Naive thymus-derived CD4-positive, alpha-beta T cell (primary cell): ENCODE measurements at places on chromosomes 13 and 19. TPM values are rescaled to one million over a fixed set of nuclear protein-coding genes. Genes with fewer than 3 reads are reported as not detected.

TMIGD2 gene
- 107 TPM for polyA plus RNA-seq

EID2B gene
- 6.3 TPM for polyA plus RNA-seq

CLPTM1 gene
- 25.6 TPM for polyA plus RNA-seq

POU2F2 gene
- 2.2 TPM for polyA plus RNA-seq

ACTMAP gene
- 3.6 TPM for polyA plus RNA-seq

ZNF444 gene
- polyA plus RNA-seq, result 35.3 TPM

MIR17HG gene
- 0.28 TPM for polyA plus RNA-seq

EPN1 gene
- 9.2 TPM for polyA plus RNA-seq

- no peaks in the 10 kb centered on the region for H3K4me1 ChIP-seq
- H3K36me3 ChIP-seq, result no peaks in the 10 kb centered on the region
- no peak overlapping the region for H3K4me3 ChIP-seq
- H3K27me3 ChIP-seq, result no peaks in the 10 kb centered on the region
These were observed 169.2 kb upstream of the IRS2 start for GRCh38 chr13:109955598-109955997.

DNA sequence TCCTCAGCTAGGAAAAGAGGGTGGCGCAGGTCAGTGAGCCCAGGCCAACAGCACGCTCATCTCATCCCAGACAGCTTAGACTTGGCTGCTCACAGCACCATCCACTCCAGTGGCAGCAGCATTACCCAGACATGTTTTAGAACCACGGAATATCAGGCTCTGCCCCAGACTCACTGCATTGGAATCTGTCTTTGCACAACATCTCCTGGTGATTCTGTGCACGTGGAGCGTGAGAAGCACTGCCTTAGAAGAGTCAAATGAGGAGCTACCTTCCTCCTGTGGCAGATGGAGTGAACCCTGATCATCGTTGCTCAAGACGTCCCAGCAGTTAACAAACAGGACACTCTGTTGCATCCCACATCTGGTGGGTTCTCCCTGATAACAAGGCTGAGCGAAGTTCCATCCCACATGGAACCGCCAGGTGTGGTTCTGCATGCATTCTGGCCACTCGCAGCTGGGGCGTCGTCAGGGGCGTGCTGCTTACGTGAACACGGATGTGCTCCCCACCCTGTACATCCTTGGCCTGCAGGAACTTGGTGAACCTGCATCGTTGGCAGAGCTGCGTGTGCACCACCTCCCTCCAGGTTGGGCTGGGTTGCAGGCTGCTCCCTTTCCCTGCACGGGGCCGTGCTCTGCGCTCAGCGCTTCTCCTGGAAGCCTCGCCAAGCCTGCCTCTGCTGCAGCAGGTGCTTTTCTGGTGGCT is 25.2 kb upstream of the ATP11A start:
- no peak for DNase-seq
- H3K4me1 ChIP-seq, result no peaks in the 10 kb centered on the region
- no peak overlapping the region for H3K4me3 ChIP-seq
- no peak overlapping the region for H3K27ac ChIP-seq

- no peaks in the 10 kb centered on the region for H3K27me3 ChIP-seq
- DNase-seq, result no peak
- H3K4me1 ChIP-seq, result no peaks in the 10 kb centered on the region
These were observed 236.9 kb downstream of the COL4A1 start for GRCh38 chr13:110070046-110070445.

- no peak overlapping the region for H3K4me3 ChIP-seq
- no peaks in the 10 kb centered on the region for H3K36me3 ChIP-seq
- no peak for DNase-seq
- H3K27ac ChIP-seq, result no peak overlapping the region
- no peaks in the 10 kb centered on the region for H3K27me3 ChIP-seq
These were observed 118.4 kb upstream of the SLC7A1 start for GRCh38 chr13:29713839-29714238.

GRCh38 chr19:51810223-51810622 is 15.3 kb downstream of the FPR3 start:
- H3K4me1 ChIP-seq, result no peaks in the 10 kb centered on the region
- no peak overlapping the region for H3K27ac ChIP-seq
- H3K27me3 ChIP-seq, result no peaks in the 10 kb centered on the region
- DNase-seq, result no peak

DNA sequence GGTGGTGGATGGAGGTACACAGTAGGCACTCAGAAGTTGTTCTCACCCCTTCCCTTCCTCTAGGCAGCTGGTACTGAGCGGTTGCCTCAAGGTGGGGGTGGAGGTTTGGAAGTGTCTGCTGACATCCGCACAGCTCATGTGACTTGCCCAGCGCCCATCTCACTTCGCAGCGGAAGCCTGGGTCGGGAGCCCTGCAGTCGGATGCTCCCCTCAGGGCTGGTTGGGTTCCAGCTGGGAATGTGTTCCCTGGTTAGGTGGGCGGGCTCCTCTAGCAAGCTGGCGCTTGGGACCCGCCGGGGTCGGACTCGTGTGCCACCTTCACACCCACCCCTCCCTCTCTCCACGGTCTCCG is 10.2 kb downstream of the PPP1R37 start:
- no peaks in the 10 kb centered on the region for H3K27me3 ChIP-seq
- DNase-seq, result peak; percentile 25
- H3K36me3 ChIP-seq, result no peaks in the 10 kb centered on the region
- peak overlapping the region; percentile 68 for H3K27ac ChIP-seq

GRCh38 chr13:33164331-33164730 is 121.2 kb downstream of the STARD13 start:
- no peaks in the 10 kb centered on the region for H3K36me3 ChIP-seq
- H3K4me3 ChIP-seq, result no peak overlapping the region
- H3K27me3 ChIP-seq, result no peaks in the 10 kb centered on the region
- no peak for DNase-seq

- peaks cover 3% of the 10 kb centered on the region for H3K36me3 ChIP-seq
- DNase-seq, result no peak
- no peaks in the 10 kb centered on the region for H3K27me3 ChIP-seq
- H3K27ac ChIP-seq, result peak overlapping the region; percentile 43
These were observed 3.2 kb downstream of the PTBP1 start for GRCh38 chr19:800360-801029.

DNA sequence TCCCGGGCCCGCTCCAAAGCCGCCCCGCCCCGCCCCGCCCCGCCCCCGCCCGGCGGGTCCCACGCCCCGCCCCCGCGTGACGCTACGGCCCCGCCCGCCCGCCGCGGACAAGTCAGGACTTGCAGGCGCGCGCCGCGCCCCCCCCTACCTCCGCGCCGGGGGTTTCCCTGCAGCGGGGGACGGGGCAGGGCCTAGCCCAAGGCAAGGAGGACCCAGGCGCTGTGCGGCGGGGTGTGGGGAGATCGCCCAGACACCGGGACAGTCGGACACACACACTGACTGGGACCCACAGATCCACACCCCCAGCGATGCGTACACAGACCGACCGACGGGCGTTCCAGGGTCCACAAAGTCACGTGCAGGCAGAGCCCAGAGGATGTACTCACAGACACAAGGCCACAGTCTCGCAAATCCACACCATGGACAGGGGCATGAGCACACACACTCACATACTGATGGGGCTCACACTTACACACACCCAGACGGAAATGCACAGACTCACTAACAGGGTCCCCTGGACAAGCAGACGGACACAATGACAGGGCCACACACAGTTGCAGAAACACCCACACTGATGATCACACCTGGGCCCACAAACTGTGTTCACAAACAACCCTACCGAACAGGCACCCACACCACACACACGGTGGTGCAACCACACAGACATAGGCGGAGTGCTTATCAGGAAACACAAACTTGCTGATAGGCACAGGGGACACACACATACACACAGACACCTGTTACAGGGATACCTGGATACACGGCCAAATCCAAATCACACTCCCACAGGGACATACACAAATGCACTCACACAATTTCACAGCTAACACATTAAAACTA is 436 bp upstream of the BBC3 start:
- H3K27ac ChIP-seq, result peak overlapping the region; percentile 80
- DNase-seq, result peak; percentile 83
- H3K4me3 ChIP-seq, result peak overlapping the region; percentile 54
- H3K4me1 ChIP-seq, result peaks cover 45% of the 10 kb centered on the region
- no peaks in the 10 kb centered on the region for H3K36me3 ChIP-seq
- no peaks in the 10 kb centered on the region for H3K27me3 ChIP-seq

GRCh38 chr13:102721800-102722231 is 27.0 kb upstream of the METTL21C start:
- H3K27me3 ChIP-seq, result no peaks in the 10 kb centered on the region
- no peaks in the 10 kb centered on the region for H3K36me3 ChIP-seq
- H3K4me3 ChIP-seq, result no peak overlapping the region
- DNase-seq, result no peak
- H3K4me1 ChIP-seq, result no peaks in the 10 kb centered on the region

DNA sequence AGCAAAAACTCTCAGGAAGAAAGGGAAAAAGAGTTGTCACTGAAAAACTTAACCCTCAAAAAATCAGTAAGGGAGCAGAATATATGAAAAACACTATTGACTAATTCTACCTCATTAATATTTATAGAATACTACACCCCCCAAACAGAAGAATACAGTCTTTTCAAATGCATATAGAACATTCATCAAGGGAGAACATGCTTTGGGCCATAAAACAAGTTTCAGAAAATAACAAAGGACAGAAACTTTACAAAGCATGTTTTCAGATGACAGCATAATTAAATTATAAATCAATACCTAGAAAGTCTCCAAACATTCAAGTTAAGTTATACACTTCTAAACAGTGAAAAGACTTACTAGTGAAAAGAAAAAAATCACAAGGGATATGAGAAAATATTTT is 30.5 kb downstream of the SOHLH2 start:
- H3K27ac ChIP-seq, result no peak overlapping the region
- no peak for DNase-seq
- H3K36me3 ChIP-seq, result no peaks in the 10 kb centered on the region
- no peak overlapping the region for H3K4me3 ChIP-seq
- no peaks in the 10 kb centered on the region for H3K4me1 ChIP-seq
- no peaks in the 10 kb centered on the region for H3K27me3 ChIP-seq

DNA sequence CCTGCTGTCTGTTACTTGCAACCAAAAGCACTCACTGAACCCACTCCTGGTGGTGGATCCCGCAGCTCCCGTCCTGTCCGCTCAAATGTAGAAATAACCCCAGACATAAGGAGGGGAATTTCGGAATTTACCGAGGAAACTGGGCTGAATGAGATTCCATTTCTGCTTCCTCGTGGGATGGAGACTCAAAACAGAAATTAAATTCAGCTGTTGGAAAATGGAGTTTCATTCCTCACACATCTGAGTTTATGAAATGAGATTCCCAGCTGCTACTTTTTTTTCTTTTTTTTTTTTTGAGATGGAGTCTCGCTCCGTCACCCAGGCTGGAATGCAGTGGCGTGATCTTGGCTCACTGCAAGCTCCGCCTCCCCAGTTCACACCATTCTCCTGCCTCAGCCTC is 44.3 kb downstream of the COLGALT1 start:
- no peaks in the 10 kb centered on the region for H3K27me3 ChIP-seq
- no peaks in the 10 kb centered on the region for H3K36me3 ChIP-seq
- no peak overlapping the region for H3K27ac ChIP-seq
- DNase-seq, result no peak
- no peak overlapping the region for H3K4me3 ChIP-seq

GRCh38 chr19:41233748-41234240 is 14.8 kb downstream of the AXL start:
- no peak for DNase-seq
- H3K27ac ChIP-seq, result no peak overlapping the region
- no peak overlapping the region for H3K4me3 ChIP-seq

- H3K4me1 ChIP-seq, result peaks cover 10% of the 10 kb centered on the region
- H3K27me3 ChIP-seq, result no peaks in the 10 kb centered on the region
- DNase-seq, result no peak
These were observed 450.7 kb downstream of the FOXO1 start for GRCh38 chr13:40215747-40216146.

- H3K4me3 ChIP-seq, result no peak overlapping the region
- no peaks in the 10 kb centered on the region for H3K4me1 ChIP-seq
- no peaks in the 10 kb centered on the region for H3K36me3 ChIP-seq
- DNase-seq, result no peak
- H3K27me3 ChIP-seq, result no peaks in the 10 kb centered on the region
These were observed 9.2 kb upstream of the DNAJC15 start for GRCh38 chr13:43014162-43014561.

DNA sequence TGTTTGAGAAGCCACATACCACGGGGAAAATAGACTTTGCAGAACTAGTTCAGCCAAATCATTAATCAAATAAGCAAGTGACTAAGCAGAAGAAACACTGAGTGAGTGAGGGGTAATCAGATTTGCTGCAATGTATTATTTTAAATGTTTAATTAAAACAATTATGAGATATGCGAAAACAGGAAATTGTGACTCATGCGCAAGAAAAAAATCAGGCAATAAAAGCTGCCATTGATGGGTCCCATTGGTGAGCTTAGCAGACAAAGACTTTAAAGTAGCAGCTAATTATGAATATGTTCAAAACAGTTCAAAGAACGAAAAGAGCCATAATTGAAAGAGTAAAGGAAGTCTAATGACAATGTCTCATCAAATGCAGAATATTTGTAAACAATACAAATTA is 644.1 kb downstream of the GPC5 start:
- H3K4me1 ChIP-seq, result no peaks in the 10 kb centered on the region
- no peak for DNase-seq
- H3K4me3 ChIP-seq, result no peak overlapping the region
- H3K27ac ChIP-seq, result no peak overlapping the region
- H3K27me3 ChIP-seq, result no peaks in the 10 kb centered on the region

DNA sequence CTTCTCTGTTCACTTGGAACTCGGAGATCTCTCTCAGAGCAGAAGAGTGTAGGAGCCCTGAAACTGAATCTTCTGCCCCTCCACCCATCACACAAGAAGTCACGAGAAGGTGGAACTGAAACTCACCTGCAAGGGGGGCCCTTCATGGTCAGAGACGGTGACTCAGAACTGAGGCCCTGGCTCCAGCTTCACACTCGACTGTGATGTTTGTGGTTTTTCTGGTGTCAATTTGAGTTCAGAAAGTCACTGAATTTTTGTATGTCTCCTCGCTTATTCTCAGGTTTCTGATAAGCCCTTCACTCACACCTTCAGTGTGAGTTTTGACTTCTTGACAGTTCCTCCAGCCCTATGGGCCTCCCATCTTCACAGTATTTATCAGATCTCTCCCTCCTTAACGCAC is 23.1 kb downstream of the SIGLEC5 start:
- DNase-seq, result no peak
- no peak overlapping the region for H3K27ac ChIP-seq
- no peaks in the 10 kb centered on the region for H3K4me1 ChIP-seq
- no peaks in the 10 kb centered on the region for H3K36me3 ChIP-seq
- no peaks in the 10 kb centered on the region for H3K27me3 ChIP-seq

DNA sequence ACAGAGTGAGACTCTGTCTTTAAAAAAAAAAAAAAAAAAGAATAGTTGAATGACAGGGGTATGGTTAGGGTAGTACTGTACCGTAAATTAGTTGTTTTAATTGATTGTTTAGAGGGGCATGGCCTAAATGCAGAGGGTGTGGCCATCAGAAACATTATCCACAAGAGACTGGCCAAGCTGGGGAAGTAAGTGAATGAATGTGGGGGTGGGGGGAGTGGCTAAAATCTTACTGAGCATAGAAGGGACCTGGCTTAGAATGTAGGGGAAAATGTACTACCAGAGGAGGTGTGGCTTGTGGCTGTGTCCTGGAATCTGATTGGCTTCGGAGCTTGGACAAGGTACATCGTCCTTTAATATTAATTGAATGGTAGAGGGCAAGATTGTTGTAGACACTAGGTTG is 3.8 kb downstream of the BCL2L12 start:
- no peaks in the 10 kb centered on the region for H3K27me3 ChIP-seq
- H3K4me3 ChIP-seq, result no peak overlapping the region
- no peak for DNase-seq
- peaks cover 20% of the 10 kb centered on the region for H3K36me3 ChIP-seq
